ENCODE measurements at places on chromosomes 4 and X. TPM values are rescaled to one million over a fixed set of nuclear protein-coding genes. Genes with fewer than 3 reads are reported as not detected.

The TEX11 gene
- not detected for total RNA-seq

The NIPAL1 gene
- under 0.01 TPM for total RNA-seq

DNA sequence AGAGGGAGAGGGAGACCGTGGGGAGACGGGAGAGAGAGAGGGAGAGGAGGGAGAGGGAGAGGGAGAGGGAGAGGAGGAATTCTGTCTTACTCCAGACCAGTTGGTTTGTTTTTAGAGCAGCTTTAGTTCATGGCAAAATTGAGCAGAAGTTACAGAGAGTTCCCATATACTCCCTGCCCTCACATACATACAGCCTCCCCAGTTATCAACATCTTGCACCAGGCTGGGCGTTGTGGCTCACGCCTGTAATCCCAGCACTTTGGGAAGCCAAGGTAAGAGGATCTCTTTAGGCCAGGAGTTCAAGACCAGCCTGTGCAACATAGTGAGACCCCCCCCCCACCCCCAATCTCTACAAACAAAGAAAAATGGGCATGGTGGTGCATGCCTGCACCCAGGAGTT, 79.8 kb upstream of the OGT start:
- no peaks in the 10 kb centered on the region for H3K27me3 ChIP-seq
- H3K4me3 ChIP-seq: no peak overlapping the region
- no peaks in the 10 kb centered on the region for H3K36me3 ChIP-seq
- no peak overlapping the region for H3K27ac ChIP-seq

GRCh38 chr4:100060765-100061416, 110.8 kb upstream of the H2AZ1 start:
- no peaks in the 10 kb centered on the region for H3K27me3 ChIP-seq
- H3K27ac ChIP-seq: no peak overlapping the region
- H3K4me1 ChIP-seq: no peaks in the 10 kb centered on the region
- DNase-seq: no peak
- H3K36me3 ChIP-seq: no peaks in the 10 kb centered on the region

GRCh38 chr4:148215202-148215601, 227.0 kb downstream of the NR3C2 start:
- H3K27me3 ChIP-seq: no peaks in the 10 kb centered on the region
- no peaks in the 10 kb centered on the region for H3K36me3 ChIP-seq
- H3K4me1 ChIP-seq: peaks cover 8% of the 10 kb centered on the region

DNA sequence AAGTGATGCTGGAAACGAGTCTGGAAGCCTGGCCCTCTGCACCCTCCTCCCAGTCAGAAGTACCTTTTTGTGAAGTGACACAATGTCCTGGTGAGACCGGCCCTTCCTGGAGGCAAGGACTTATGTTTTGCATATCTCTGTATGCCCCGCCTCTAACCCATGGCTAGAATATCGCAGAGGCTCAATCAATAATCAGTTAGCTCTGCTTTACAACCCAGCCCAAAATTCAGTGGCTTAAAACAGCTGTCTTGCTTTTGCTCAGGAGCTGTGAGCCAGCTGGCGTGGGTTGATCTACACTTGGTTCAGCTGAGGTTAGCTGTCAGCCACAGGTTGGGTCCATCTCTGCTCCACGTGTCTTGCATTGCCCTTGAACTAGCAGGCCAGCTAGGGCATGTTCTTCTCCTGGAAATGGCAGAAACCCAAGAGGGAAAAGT, 98.8 kb upstream of the METTL14 start:
- no peaks in the 10 kb centered on the region for H3K36me3 ChIP-seq
- peak overlapping the region; percentile 74 for H3K27ac ChIP-seq
- H3K4me3 ChIP-seq: no peak overlapping the region
- no peak for DNase-seq
- no peaks in the 10 kb centered on the region for H3K27me3 ChIP-seq
